Right hindlimb (tissue), 1 donor: ENCODE measurements at places on chromosomes 3 and 15.

DNA sequence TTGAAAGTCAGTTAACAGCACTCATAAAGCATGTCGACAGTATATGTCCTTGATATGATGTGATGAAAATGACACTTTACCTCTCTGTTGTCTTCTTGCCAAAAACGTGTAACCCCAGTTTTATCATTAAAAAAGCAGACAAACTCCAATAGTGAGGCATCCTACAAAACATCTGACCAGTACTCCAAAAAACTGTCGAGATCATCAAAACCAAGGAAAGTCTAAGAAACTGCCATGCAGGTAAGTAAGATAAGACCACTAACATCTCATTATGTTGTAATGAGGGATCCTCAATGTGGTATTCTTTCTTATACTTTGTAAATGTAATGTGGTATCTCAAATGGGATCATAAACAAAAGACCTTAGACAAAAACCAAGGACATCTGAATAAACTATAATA lies 152.3 kb downstream of the NR1I2 start:
- DNase-seq, result no peak

GRCh38 chr3:166986000-166986399 lies 394.1 kb downstream of the ZBBX start:
- no peak for DNase-seq

GRCh38 chr15:68114356-68114755 lies 60.2 kb downstream of the PIAS1 start:
- no peak for DNase-seq

- DNase-seq, result peak; percentile 35
Measured at GRCh38 chr3:138114431-138114918, 933 bp downstream of the DZIP1L start.

DNA sequence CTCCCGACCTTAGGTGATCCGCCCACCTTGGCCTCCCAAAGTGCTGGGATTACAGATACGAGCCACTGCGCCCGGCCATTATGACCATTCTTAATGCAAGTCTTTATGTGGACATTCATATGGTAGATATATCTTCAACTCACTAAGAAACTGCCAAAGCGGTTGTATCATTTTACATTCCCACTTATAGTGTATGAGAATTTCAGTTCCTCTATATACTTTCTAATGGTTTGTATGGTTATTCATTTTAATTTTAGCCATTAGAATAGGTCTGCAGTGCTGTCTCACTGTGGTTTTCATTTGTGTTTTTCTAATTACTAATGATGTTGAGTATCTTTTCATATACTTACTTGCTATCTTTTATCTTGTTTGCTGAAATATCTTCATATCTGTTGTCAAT lies 32.5 kb downstream of the TCF12 start:
- no peak for DNase-seq
